ENCODE measurements at places on chromosomes 16 and 17.
A peak's percentile ranks its signal among the peaks of the same experiment; 100 is the strongest.

- DNase-seq = peak; percentile 47
These were observed 36.6 kb downstream of the C16orf78 start for GRCh38 chr16:49410226-49410625.

- DNase-seq = no peak
These were observed 201.5 kb downstream of the KCNJ2 start for GRCh38 chr17:70370816-70371215.

DNA sequence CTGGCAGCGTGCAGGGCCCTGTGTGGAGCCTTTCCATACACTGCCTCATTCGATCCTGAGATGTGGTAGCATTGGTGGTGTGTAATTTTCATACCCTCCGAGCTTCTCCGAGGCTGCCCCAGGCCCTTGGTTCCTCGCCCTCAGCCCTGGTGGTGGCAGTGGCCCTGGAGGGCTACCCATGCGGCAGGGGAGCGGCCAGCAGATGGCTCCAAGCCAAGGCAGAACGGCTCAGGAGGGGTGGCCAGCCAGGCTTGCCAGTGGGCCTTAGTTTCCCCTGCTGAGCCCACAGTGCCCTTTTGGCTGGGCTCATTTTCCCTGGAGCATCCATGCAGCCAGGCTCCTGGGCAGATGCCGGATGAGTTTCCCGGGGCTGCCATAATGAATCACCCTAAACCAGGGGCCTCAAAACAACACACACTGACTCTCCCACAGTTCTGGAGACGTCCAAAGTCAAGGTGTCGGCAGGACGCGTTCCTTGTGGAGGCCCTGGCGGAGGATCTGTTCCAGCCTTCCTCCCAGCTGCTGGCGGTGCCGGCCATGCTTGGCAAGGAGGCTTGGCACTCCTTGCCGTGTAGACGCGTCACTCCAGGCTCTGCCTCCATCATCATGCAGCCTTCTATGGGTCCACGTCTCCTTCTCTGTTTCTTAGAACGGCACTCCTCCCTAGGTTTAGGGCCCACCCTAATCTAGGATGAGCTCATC, 158.8 kb upstream of the GSE1 start:
- no peak for DNase-seq

- DNase-seq = peak; percentile 79
These were observed 955 bp downstream of the ACLY start for GRCh38 chr17:41917679-41918313.

DNA sequence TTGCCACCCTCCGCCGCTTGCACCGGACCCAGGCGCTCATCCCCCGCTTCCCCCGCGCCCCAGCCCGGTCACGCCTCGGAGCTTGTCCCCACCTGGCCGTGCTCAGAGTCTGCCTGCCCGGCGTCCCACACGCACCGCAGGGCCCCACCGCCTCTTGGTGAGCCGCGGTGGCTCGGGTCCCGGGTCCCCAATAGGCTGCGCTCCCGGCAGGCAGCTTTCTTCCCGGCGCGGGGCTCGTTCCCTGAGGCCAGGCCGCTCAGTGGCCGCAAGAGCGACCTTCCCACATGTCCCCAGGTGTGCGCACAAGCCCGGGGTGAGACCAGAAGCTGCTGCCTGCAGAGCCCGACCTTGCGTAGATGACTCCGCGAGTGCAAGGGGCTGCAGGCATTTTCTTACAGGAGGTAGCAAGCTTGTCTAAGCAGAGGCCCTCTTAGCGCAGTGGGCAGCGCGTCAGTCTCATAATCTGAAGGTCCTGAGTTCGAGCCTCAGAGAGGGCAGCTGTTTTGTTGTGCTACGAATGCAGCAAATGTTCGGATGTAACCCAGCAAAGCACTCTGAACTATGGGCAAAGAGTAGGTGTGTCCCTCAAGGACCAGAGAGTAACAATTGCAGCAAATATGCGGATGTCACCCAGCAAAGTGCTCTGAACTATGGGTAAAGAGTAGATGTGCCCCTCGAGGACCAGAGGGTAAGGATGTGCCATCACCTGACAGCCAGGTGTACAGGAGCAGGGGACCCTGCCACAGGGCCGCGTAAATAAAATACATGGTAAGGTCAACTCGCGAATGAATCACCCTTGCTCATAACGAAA, 15.6 kb downstream of the TLE7 start:
- DNase-seq = peak; percentile 65

GRCh38 chr16:82945420-82946101, 318.8 kb downstream of the CDH13 start:
- DNase-seq = no peak

GRCh38 chr16:3028716-3029319, 5.0 kb downstream of the THOC6 start:
- DNase-seq = no peak

DNA sequence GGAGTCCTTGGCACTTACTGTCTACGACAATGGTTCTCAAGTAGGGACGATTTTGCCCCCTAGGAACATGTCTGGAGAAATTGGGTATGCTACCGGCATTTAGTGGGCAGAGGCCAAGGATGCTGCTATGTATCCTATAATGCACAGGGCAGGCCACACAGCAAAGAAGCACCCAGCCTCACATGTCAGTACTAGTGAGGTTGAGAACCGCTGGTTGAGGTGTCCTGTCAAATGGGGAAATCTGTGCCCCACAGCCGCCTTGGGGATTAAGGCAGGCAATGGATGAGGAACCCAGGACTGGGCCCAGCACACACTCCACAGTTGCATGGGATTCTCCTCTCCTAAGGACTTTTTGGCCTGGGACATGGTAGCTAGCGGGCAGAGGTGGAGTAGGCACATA, 86.7 kb upstream of the TOB1 start:
- no peak for DNase-seq

DNA sequence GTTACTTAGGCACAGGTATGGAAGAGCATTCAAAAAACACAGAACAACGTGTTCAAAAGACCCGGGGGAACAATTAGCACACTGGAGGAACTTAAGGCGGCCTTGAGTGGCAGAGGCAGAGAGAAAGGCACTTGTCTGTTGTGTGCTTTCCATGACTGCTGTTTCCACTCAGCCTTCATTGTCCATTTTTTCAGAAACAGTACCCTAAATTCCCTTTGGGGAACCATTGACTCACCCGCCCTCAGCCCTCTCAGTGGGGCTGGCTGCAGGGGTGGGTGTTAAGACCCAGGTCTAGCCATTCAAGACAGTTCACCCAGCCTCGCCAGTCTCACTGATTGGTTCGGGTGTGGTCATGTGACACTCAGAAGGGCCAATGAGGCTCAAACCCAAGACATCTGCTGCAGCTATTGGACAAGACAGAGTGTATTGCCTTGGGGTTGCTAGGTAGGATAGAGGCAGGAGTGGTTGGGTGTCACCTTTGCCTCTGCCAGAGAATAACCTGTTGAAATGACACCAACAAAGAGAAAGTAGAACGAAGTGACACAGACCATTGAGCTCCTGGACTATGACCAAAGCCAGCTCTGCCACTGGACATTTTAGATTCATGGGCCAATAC, 19.6 kb upstream of the CEP20 start:
- DNase-seq = no peak

GRCh38 chr16:46789499-46790414, 41.2 kb downstream of the C16orf87 start:
- DNase-seq = peak; percentile 81

GRCh38 chr16:84484579-84485254, 19.7 kb downstream of the MEAK7 start:
- peak; percentile 66 for DNase-seq

DNA sequence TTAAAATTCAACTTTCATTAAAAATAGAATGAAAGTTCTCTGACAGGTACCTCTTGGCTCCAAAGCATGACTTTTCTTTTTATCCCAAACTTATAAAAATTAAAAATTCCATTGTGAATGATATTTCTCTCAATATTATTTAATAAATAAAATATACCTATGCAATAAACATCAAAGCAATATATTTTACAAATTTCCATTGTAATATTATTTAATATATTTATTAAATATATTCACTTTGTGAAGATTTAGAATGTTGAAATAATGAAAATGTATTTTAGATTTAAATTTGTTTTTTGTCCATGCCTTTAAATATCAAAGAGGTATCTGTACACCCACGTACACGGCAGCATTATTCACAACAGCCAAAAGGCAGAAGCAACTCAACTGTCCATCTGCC, 147.8 kb downstream of the CEP112 start:
- DNase-seq = no peak

GRCh38 chr16:86554599-86554916, 477 bp downstream of the MTHFSD start:
- DNase-seq = no peak

DNA sequence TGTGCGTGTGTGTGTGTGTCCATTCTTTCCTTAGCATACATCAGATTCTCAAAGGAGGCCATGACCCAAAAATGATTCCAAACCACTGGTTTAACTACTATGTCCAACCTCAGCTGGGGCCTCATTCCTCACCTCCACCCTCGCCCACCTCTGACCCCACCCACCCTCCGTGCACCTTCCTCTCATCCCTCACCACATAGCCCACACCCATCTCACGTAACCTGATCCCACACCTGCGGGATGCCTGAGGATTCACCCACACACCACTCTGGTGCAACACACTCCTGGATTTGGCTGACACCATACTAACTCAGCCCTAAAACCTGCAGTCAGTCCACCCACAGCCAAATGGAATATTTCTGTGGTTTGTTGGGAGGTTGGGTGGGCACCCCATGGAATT, 3.3 kb upstream of the CSNK2A2 start:
- no peak for DNase-seq

DNA sequence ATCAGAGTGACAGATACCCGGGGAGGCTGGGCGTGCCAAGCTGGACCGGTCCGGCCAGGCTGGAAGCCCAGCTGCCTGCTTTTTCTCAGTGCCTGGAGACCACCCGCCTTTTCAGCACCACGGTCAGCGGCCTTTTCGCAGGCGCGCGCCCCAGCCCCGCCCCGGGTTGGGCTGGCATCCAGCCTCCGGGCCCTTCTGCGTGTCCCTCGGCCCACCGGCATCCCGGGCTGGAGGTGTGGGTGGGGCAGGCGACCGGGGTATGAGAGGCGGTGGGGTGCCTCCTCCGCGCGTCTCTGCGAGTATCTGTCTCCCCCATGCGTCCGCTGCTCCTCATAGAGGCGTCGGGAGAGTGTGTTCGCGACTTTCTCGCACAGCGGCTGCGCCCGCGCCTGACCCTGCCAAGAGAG, 102.5 kb downstream of the MRM1 start:
- DNase-seq = no peak

DNA sequence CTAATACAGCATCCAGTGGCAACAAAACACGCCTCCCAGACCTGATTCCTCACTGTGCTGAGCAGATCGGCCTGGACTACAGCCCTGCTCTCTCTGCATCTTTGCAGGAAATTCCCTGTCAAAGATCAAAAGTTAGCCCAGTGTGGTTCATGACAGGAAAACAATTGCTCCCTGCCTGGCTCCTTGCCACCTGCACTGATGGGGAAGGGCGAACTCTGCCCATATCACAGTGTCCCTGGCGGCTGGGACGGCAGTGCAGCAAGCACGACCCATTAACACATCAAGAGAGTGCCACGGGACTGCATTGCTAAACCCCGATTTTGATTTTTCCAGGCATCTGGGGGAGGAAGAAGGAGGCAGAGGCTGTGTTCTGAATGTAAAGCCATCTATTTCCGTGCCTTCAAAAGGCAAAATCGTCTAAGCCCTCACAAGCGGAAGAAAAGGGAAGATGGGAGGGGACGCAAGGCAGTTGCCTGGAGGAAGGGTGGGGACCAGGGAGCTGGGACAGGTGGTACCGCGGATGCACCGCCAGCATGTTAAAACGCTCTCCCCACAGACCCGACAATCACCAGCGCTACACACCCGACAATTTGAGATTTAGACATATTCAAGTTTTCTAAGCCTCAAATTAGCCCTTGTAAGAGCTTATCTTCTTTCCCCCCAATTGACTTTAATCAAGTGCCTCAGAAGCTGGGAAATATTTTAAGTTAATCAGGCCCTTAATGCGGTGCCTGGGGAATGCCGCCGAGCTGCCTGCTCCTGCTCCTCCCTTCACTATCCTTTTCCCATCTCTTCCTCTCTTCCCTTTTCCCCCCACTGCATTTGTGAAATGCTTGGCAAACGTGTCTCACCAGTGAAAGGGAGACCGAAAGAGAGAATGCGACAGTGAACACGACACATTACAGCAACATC, 238.8 kb upstream of the CDH5 start:
- no peak for DNase-seq

- DNase-seq = no peak
These were observed 47.4 kb downstream of the RAI1 start for GRCh38 chr17:17728550-17729251.

GRCh38 chr16:70786020-70786755, 14.8 kb downstream of the VAC14 start:
- DNase-seq = no peak

DNA sequence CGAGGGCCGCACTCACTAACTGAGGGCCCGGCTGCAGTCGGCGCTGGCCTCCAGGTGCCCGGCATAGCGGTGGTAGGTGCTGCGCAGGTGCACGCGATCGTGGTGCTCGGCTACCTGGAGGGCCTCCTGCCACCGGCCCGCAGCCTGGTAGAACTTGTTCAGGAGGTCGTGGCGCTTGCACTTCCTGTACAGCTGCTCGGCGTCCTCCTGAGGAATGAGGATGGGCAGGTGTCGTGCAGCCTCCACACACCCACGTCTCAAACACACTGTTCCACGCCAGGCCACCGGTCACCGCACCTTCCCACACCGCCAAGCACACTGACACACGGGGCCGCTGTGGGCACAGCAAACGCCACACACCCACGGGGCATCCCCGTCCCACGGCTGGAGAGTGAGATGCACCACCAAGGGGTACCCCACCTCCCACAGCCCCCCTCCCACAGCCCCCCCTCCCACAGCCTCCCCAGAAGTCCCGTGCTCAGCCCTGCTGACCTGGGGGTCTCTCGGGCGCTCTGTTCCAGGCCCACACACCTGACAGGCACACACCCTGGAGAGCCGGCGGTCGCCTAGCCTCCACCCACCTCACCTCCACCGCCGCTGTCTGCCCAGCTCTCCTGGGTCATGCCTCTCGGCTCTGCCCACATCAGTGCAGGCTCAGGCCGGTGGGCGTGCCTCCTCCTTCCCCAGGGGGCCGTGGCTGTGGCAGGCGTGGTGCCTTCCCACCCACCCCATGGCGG, 7.4 kb upstream of the TMEM204 start:
- no peak for DNase-seq

- no peak for DNase-seq
These were observed 111.2 kb upstream of the GSE1 start for GRCh38 chr16:85501900-85502299.

DNA sequence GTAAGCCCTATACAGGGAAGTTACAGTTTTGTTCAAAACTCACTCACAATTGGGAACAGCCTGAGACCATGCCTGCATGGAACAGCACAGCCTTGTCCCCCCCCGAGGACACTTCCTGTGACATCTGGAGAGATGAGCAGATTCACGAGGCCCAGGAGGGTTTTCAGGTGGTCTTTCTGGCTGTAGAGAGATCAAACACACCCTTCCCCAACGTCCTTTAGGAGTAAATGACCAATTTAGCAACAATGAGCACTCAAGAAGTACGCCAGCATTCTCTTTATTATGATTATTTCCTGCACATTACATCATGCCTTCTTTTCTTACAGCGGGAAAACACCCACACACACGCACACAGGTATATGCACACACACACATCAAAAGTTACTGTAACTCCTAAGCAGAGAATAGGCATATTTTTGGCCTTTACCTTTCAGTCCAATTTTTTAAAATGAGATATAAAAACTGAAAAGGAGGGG, 39.0 kb downstream of the ADCY9 start:
- DNase-seq = no peak

GRCh38 chr17:69857412-69857835, 217.6 kb upstream of the KCNJ16 start:
- no peak for DNase-seq

Data from coronary artery (tissue), 2 donors.